ENCODE measurements at places on chromosomes 6 and 20. TPM values are rescaled to one million over a fixed set of nuclear protein-coding genes. Genes with fewer than 3 reads are reported as not detected.

The MSH5 gene
- 21.3 TPM for total RNA-seq

DNA sequence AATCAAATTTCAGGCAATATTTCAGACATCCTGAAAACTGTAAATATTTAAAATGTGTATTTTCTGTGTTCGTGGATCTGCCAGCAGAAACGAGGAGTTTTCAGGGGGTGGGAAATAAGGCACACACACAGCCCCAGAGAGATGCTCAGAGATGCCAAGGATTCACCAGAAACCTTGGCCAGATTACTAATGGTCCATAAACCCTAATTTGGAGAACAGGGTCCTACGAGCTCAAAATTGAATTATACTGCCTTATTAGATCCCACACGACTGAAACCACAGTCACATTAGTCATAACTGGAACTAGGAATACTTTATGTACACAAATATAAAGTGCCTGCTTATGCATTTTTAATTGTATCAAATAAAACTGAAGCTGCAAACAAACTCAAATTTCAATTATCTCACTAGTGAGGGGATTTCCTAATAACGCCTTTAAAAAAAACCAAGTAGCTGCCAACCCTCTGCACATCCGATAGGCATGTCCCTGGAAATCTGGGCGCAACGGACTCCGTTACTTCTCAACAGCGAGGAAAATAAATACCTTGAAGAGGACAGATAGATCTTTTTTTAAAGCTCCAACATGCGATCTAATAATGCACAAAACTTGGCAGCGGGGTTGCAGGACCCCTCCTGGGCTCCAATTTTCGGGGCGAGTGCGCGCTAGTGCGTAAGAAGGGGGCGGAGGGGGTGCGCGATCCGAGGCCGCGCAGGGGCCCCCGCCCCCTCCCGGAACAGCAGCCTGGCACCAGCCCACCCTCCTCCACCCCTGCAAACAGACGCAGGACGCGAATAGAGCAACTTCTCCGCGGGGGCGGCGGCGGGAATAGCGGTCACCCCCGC, 897 bp downstream of the CHD6 start:
- no peaks in the 10 kb centered on the region for H3K36me3 ChIP-seq
- H3K27ac ChIP-seq: no peak overlapping the region
- DNase-seq: peak; percentile 54
- no peaks in the 10 kb centered on the region for H3K27me3 ChIP-seq
- H3K4me1 ChIP-seq: peaks cover 13% of the 10 kb centered on the region

DNA sequence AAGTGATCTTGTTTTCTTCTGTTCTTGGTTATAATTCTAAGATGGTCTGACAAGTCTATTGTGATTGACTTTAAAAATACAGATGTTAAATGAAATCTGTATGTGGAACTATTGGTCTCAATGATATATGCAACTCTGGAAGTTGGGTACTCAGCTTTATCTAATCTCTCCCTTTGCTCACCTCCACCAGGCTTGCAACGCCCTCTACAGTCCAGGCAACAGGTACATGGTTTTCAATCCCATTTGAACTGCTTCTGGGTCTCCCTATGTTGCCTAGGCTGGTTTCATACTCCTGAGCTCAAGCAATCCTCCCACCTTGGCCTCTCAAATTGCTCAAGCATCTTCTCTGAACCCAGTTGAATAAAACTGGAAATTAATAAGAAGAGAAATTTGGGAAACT, 25.6 kb upstream of the HLA-DQB1 start:
- H3K27me3 ChIP-seq: no peaks in the 10 kb centered on the region
- DNase-seq: no peak
- no peaks in the 10 kb centered on the region for H3K36me3 ChIP-seq
- H3K27ac ChIP-seq: no peak overlapping the region
- H3K4me1 ChIP-seq: no peaks in the 10 kb centered on the region

DNA sequence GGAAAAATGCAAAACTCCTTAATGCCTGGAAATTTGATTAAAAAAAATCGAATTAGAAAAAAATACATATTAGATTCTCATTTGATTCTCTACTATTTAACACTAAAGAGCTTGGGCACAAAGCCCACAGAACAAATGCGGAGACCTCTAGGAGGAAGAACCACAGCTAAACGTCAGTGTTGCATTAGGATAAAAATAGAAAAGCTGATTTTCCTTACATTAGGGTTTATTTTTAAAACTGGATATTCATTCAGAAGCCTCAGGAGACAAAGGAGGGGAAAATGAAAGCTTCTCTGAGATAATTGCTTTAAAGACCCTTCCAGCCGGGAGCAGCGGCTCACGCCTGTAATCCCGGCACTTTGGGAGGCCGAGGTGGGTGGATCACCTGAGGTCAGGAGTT, 77.3 kb downstream of the ECT2L start:
- H3K4me3 ChIP-seq: no peak overlapping the region
- H3K4me1 ChIP-seq: no peaks in the 10 kb centered on the region
- no peaks in the 10 kb centered on the region for H3K36me3 ChIP-seq
- H3K27ac ChIP-seq: no peak overlapping the region
- H3K27me3 ChIP-seq: no peaks in the 10 kb centered on the region

- no peak for DNase-seq
- no peaks in the 10 kb centered on the region for H3K27me3 ChIP-seq
- H3K36me3 ChIP-seq: no peaks in the 10 kb centered on the region
- no peaks in the 10 kb centered on the region for H3K4me1 ChIP-seq
These were observed 69.6 kb downstream of the GMDS start for GRCh38 chr6:2175825-2176224.

The MAS1 gene
- not detected for total RNA-seq

GRCh38 chr6:135270676-135271536, 89.8 kb downstream of the MYB start:
- no peaks in the 10 kb centered on the region for H3K36me3 ChIP-seq
- peaks cover 2% of the 10 kb centered on the region for H3K27me3 ChIP-seq
- peak overlapping the region; percentile 60 for H3K27ac ChIP-seq
- peaks cover 5% of the 10 kb centered on the region for H3K4me1 ChIP-seq
- H3K4me3 ChIP-seq: peak overlapping the region; percentile 30

The SMLR1 gene
- total RNA-seq: not detected

- no peaks in the 10 kb centered on the region for H3K4me1 ChIP-seq
- H3K4me3 ChIP-seq: no peak overlapping the region
- no peaks in the 10 kb centered on the region for H3K36me3 ChIP-seq
- no peaks in the 10 kb centered on the region for H3K27me3 ChIP-seq
These were observed 15.7 kb downstream of the BPIFA1 start for GRCh38 chr20:33251496-33251895.

GRCh38 chr6:134640229-134640628, 309.7 kb downstream of the ALDH8A1 start:
- no peaks in the 10 kb centered on the region for H3K27me3 ChIP-seq
- H3K27ac ChIP-seq: no peak overlapping the region
- H3K4me3 ChIP-seq: no peak overlapping the region
- H3K4me1 ChIP-seq: peaks cover 6% of the 10 kb centered on the region
- no peak for DNase-seq
- H3K36me3 ChIP-seq: no peaks in the 10 kb centered on the region

GRCh38 chr20:9392892-9393857, 121.2 kb upstream of the LAMP5 start:
- peak; percentile 58 for DNase-seq
- H3K27ac ChIP-seq: no peak overlapping the region
- no peaks in the 10 kb centered on the region for H3K36me3 ChIP-seq
- H3K4me1 ChIP-seq: no peaks in the 10 kb centered on the region
- no peaks in the 10 kb centered on the region for H3K27me3 ChIP-seq
- H3K4me3 ChIP-seq: no peak overlapping the region

DNA sequence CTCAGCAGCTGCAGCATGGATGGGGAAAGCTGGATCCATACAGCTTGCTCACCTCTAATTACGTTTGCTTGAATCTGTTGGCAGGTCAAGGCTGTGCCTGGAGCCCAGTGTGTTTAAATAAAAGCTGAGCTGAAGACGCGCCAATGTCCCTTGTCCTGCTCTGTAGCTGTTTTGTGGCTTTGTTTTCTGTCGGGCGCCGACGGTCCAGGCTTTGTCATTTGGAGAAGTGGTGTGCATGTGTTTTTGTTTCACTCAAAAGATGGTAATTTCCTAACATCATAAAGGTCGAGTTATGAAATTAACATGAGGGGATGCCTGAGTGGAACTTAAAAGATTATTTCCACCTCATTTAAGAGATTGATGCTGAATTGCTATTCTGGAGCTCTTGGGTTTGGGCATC, 107.6 kb downstream of the SLC24A3 start:
- H3K4me1 ChIP-seq: no peaks in the 10 kb centered on the region
- no peaks in the 10 kb centered on the region for H3K36me3 ChIP-seq
- no peak for DNase-seq
- H3K27ac ChIP-seq: no peak overlapping the region

DNA sequence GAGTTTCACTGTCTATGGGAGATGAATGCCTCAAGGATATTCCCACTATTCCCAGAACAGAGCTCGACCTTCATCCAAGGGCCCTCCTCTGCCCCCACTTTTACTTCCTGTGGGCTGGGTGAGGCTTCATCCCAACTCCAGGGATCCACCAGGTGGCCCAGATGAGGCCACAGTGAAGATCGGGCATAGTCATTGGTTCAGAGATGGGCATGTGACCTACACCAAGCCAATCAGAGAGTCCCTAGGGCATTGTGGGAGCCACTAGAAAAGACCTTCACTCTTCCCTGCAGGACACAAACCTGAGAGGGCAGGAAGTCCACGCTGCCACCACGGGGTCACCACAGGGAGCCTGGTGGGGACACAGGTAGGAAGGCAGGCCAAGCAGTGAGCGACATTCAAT, 72.9 kb upstream of the SLC22A16 start:
- H3K27me3 ChIP-seq: peaks cover 2% of the 10 kb centered on the region
- no peak for DNase-seq
- no peak overlapping the region for H3K27ac ChIP-seq
- no peak overlapping the region for H3K4me3 ChIP-seq
- H3K36me3 ChIP-seq: no peaks in the 10 kb centered on the region

The C6orf15 gene
- not detected for total RNA-seq

DNA sequence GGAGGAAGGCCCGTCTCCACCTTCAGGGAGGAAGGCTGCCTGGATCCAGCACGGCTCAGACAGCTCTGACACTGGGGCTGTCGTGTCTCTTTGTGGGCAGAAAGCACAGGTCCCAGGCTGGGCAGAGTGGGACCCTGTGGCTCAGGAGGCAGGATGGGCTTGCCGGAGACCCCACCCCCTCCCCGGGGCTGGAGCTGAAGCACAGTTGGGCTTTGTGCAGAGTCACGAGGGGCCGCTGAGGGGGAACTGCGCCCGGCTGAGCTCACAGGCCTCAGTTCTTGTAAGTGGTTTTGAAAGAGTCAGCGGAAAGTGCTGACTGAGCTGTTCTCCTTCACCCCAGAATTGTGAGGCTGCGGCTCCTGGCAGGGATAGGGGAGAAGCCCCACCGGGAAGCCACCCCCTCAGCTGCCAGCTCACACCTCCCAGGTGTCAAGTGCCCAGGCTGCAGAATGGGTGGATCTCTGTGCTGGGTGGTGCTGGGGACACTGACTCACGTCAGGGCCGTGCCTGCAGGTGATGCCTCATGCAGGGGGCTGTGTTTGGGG, 145.5 kb upstream of the RNF24 start:
- peaks cover 27% of the 10 kb centered on the region for H3K4me1 ChIP-seq
- no peaks in the 10 kb centered on the region for H3K36me3 ChIP-seq
- no peak overlapping the region for H3K4me3 ChIP-seq
- no peak for DNase-seq
- H3K27ac ChIP-seq: no peak overlapping the region

The OR12D3 gene
- not detected for total RNA-seq

DNA sequence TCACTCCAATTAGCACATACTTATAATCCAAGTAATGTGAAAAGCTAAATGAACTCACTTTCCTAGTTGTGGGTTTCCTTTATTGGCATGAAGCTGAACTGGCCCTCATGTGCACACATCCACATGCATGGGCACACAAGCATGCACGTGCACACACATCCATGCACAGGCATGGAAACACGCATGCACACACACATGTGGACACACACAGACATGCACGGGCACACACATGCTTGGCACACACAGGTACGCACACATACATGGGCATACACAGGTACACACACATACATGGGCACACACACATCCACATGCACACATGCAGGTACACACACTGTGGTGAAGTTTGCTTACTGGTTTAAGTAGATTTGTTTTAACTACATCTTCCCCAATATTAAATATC, 23.8 kb downstream of the SYNDIG1 start:
- no peaks in the 10 kb centered on the region for H3K27me3 ChIP-seq
- H3K4me1 ChIP-seq: peaks cover 23% of the 10 kb centered on the region
- peaks cover 8% of the 10 kb centered on the region for H3K36me3 ChIP-seq
- H3K4me3 ChIP-seq: no peak overlapping the region
- no peak overlapping the region for H3K27ac ChIP-seq

DNA sequence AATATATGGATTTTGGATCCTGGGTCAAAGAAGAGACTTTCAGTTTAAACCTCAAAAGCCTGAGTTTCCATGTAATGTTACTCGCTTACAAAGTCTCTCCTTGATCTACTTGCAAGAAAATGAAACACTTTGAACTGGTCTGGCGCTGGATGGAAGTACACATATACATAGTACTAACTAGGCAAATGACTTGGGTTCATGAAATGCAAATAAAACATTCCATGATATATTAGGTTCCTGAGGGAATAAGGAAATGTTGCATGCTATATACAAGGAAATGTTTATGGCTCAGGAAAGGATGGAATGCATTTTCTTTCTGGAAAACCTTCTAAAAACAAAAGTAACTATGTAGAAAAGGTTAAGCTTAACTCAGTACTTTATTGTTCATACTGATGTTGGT, 11.4 kb upstream of the TXLNB start:
- H3K27me3 ChIP-seq: no peaks in the 10 kb centered on the region
- no peak overlapping the region for H3K27ac ChIP-seq
- no peaks in the 10 kb centered on the region for H3K36me3 ChIP-seq
- no peak overlapping the region for H3K4me3 ChIP-seq
- no peaks in the 10 kb centered on the region for H3K4me1 ChIP-seq
- no peak for DNase-seq

DNA sequence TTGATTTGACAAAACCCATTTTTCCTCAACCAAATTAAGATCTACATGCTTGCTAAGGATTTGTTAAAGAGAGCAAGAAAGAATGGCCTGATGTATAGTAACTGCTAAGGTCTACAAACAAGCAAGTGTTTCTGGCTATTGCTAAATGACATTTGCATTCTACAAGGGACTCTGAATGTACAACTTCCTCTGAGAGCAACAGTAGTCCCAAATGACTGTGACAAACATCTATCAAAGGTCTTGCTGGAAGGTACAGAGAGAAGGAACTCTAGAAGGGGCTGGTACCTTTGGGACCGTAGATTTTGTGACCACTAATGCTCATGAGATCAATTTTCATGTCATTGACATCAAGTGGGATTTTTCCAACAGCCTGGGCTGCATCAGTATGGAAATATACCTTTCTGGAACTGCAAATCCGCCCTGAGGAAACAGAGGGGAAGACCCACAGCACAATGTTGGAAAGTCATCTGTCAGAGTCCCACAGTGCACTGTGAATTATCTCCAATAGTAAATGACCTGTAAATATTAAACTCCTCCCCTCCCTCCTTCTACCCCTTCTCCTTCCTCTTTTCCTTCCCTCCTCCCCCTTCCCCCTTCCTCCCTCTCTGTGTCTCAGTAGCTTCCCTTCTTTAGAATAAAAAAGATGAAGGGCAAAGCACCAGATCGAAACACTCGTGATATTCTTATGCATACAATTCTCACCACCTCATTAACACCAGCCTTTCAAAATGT, 15.9 kb upstream of the CPNE1 start:
- no peaks in the 10 kb centered on the region for H3K36me3 ChIP-seq
- no peak overlapping the region for H3K27ac ChIP-seq
- DNase-seq: no peak
- H3K4me3 ChIP-seq: no peak overlapping the region
- H3K4me1 ChIP-seq: no peaks in the 10 kb centered on the region

- H3K4me1 ChIP-seq: no peaks in the 10 kb centered on the region
- peak overlapping the region; percentile 59 for H3K27ac ChIP-seq
- H3K27me3 ChIP-seq: no peaks in the 10 kb centered on the region
These were observed 146.3 kb downstream of the MANEA start for GRCh38 chr6:95723638-95724037.

Data from H1 (cell line).